ENCODE measurements at places on chromosomes 6 and 20.

DNA sequence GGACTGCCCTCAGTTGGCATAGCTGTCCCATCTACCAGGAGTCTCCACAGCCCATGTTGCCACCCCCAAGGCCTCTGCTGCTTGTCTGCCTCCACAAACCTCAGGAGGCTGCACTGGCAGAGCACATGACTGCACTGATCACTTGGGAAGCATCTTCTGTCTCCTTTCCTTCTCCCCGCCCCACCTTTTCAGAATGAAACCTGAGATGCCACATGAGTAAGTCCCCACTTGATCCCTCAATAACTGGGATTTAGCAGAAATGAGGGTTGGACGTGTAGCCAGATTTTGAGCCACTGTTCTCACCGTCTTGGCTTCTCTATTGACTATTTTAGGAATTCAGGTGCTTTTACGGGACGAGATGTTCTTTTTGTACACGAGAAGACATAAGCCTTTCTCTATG is 328.4 kb downstream of the CDC5L start:
- no peak for DNase-seq

DNA sequence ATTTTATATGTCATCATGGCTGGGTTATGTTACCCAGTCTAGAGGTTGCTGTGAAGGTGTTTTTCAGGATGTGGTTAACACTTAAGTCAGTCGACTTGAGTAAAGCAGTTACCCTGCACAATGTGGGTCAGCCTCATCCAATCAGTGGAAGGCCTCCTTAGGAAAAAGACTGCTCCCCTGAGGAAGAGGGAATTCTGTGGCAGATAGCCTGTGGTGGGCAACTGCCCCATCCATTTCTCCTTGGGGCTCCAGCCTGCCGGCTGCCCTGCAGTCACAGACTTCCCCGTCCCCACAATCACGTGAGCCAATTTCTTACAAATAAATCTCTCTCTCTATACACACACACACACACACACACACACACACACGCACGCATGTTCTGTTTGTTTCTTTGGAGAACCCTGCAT is 34.5 kb upstream of the MPC1 start:
- no peak for DNase-seq

DNA sequence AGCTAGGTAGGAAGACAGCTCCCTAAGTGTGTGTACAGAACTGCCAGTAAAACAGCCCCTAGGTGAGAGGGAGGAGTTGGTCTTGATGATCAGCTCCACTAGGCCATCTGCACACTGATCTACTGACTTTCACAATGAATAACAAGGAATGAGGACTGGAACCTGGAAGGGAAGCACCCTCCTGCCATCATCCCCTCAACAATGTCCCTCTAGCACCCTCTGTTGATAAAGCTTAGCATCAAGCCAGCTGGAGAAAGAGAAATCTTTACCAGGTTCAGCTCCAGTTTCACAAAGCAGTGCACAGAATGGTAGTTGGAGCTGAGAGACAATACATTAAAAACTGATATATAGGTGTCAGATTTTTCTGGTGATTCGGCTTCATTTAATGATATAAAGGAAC is 57.2 kb upstream of the IRAK1BP1 start:
- no peak for DNase-seq

DNA sequence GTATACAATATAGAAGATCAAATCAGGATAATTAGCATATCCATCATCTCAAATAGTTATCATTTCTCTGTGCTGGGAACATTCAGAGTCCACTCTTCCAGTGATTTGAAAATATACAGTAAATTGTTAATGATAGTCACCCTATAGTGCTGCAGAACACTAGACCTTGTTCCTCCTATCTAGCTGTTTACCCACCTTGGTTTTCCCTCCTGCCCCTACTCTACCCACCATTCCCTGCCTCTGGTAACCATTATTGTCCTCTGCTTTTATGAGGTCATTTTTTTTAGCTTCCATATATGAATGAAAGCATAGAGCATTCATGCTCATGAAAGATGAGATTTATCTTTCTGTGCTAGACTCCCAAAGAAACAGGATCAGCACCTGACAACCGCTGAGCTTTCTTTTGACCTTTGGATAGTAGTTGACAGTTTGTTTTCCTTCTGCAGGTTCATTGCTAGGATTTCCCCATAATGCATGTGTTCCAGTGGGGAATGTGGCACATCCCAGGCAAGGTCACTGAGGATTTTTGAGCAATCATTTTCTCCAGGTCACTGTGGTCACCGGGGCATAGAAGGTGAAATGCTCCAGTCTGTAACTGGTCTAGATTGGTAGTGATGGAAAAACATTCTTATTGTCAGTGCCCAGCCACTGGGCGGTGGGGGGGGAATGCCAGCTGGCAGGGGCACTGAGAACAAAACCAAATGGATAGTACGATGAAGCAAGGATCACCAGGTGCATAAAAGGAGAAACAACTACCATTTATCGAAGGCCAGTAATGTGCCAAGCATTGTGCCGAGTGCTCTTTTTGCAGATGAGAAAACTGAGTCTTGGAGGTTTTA is 33.6 kb upstream of the BCAS1 start:
- DNase-seq, result no peak

- no peak for DNase-seq
Observed at GRCh38 chr6:35711731-35712130, 23.0 kb upstream of the FKBP5 start.

- DNase-seq, result no peak
Observed at GRCh38 chr20:46773680-46774079, 64.2 kb downstream of the SLC2A10 start.

DNA sequence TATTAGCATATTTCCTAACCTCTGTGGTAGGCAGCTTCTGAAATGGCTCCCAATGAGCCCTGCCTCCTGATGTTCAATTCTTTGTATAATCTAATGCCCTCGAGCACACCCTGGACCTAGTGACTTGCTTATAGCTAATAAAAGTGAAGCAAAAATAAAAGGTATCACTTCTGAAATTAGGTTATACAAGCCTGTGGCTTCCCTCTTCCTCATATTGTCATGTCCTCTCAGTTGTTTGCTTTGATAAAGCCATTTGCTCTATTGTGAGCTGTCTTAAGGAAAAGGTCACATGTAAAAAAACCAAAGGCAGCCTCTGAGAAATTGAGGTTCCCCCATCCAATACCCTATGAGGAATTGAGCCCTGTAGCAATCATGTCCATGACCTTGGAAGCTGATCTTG is 442.1 kb upstream of the ADGRB3 start:
- DNase-seq, result no peak

DNA sequence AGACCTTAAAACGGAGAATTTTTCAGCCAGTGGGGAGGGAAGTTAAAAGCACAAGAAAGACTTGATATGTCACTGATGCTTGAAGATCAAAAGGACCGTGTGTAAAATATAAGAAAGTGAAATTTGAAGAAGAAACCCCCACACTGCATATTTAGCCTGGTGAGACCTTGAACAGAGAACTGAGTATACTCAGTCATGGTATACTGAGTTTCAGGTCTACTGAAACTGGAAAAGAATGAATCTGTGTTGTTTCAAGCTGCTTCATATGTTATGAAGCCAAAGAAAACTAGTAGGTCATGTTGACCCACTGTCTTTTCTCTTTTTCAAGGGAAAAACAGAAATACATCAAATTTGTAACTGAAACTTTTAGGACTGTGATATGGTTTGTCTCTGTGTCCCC is 443.8 kb upstream of the GJE1 start:
- no peak for DNase-seq

DNA sequence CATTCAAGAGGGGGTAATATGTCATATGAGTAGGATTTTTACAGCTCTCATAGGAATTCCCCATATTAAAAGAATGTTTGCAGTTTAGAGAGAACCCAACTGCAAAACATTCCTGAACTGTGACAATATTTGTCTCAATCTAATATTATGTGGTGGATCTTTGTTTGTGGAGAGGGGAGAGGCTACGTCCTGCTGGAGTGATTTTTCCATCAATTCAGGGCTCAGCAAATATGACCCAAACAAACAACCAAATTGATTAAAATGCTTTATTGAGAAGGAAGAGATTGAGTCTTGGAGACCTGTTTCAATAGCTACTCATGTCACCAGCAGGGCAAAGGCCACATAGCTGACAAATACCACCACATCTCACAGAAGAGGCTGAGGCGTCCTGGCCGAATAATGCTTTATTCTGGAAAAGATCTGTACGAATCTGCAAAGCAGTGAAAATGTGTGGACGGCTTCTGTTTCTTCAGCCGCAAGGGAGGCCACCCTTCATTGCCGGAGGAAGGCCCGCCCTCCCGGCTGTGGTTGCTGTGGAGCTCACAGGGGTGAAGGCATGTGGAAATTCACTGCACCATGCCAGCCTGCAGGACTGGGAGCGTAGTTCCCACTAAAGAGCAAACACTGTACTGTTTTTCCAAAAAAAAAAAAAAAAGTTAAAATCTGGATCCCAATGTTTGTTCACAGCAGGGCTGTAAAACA is 89.7 kb upstream of the QKI start:
- no peak for DNase-seq

DNA sequence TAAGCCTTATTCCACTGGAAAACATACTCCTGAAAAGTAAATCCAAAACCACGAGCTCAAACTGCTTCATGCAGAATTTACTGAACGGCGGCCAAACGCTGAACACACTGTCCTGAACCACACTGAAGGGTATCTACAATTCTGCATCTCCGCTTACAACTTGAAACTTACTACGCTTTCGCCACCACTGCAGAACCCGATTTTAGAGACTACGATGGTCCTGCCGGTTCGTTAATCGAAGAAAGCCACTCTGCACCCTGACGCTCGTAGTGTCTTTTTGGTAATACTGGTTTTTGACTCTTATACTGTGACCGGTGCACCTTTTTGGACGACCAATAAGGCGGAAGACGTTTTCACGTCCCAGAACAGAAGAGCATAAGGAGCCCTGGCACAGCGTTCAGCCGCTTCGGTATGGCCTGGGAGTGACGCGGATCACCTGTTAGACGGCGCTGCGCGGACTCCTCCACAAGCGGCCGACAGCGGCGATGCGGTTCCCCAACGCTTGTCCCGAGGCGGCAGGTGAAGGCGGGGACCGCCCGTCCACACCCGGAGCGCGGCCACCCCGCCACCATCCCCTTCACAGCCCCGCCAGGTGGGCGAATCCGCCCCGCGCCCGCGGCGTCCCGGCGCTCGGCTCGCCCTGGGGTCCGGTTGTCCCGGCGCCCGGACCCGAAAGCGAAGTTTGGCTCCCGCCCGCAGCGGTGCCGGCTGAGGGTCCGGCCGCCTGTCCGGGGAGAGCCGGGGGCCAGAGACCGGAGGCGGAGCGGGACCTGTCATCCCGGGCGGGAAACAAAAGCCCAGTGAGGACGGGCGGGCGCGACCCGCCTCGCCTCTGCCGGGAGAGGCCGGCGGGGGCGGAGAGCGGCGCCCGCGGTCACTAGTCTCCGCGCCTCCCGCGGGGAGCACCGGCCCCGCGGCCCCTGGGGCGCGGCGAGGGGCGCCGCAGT is 784 bp downstream of the FKBP5 start:
- peak; percentile 58 for DNase-seq

- DNase-seq, result no peak
Observed at GRCh38 chr20:6664574-6664973, 102.9 kb upstream of the BMP2 start.

- DNase-seq, result no peak
Observed at GRCh38 chr6:45477790-45478189, 100.1 kb upstream of the SUPT3H start.

DNA sequence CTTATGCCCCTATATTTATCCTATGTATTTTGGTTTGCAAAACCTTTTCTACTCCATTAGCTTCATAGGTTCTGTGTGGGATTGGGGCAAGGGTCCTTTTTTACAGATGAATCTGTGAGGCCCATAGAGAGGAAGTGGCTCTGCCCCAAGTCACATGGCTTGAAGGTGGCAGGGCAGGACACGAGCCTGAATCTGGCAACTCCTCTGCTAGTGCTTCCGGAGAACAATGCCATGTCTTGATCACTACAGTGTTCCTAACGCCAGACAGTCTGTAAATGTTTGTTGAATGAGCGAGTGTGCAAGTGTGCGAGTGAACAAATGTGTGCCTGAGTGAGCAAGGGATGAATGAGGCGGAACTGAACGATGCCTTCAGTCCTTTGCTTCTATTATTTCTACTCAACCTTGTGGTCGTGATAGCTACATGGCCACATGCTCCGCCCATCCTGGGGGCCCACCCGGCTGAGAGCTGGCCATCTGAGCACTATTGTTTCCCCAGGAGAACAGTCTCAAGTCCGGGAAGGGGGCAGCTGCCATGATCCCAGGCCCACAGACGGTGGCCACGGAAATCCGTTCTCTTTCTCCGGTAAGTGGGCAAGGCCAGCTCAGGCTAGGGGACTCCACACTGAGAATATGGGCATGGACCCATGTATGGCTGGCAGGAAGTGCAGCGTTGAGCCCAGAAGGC is 17.8 kb upstream of the AAR2 start:
- DNase-seq, result no peak

DNA sequence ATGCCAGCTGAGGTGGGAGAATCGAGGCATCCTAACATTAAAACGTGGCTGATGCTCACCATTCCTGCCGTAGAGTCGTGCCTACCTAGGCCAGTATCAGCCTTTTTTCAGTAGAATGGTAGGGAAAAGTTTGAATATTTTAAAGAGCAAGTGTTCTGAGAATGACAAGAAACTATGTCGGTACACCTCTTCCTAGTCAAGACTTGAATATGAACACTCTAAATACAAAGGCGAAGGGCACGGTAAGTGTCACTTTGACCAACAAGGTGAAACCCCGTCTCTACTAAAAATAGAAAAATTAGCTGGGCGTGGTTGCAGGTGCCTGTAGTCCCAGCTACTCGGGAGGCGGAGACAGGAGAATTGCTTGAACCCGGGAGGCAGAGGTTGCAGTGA is 1.0 kb downstream of the GINM1 start:
- DNase-seq, result no peak

DNA sequence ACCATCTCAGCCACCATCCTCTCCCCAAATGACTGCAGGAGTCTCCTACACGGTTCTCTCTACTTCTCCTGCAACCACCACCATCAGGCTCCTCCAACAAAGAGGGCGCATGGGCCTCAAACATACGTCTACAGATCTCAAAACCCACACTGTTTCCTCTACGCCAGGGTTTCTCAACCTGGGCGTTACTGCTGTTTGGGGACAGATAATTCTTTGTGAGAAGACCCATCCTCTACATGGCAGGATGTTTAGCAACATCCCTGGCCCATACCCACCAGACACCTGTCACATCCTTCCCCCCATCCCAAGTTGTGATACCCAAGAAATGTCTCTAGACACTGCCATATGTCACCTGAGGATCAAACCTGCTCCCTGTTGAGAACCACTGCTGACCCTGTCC is 45.0 kb downstream of the ELMO2 start:
- DNase-seq, result no peak

DNA sequence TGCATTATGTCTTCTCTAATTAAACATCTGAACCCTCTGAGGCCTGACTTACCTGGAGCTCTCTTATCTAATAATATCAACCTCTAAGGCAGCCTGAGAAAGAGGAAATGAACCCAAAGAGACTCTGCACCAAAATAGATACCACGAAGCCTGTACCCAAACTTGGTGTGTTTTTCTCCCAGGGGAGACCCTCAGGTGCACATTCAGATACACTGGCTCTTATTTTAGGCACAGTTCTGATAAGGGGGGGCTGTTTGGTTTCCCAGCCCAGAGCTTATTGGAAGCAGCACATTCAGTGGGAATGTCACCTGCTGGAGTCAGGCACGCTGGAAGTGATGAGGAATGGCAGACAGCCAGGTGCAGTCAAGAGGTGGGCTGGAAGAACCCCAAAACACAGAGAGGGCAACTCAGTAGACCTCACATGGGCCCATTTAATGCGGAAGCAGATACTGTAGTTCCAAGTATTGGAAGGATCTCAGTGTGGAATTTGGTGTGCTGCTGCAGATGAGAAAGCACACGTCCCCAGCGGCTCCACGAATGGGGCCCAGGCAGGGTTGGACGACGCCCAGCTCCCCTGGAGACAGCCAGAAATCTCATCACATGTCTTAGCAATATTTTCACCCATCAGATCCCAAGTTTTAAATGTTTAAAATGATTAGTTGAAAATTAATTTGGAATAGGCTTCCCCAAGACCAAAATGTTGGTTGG is 9.7 kb upstream of the CCR6 start:
- DNase-seq, result no peak
